MCF 10A (cell line): ENCODE measurements at places on chromosomes 4 and X. TPM values are rescaled to one million over a fixed set of nuclear protein-coding genes. Genes with fewer than 3 reads are reported as not detected.

The HTR2C gene
- total RNA-seq, result not detected in 2 replicates

The GRID2 gene
- total RNA-seq, result not detected in 2 replicates

The CPE gene
- 8.3 and 9.1 TPM in 2 replicates for total RNA-seq

The VCX3A gene
- total RNA-seq, result not detected in 2 replicates

The PTPN13 gene
- total RNA-seq, result 23.0 and 28.3 TPM in 2 replicates

The SPARCL1 gene
- total RNA-seq, result not detected in 2 replicates

The MRFAP1 gene
- total RNA-seq, result 387 and 481 TPM in 2 replicates

The RTL3 gene
- total RNA-seq, result not detected in 2 replicates

The IL2RG gene
- 1.5 TPM in 1 of 2 replicates, not detected in the other for total RNA-seq

The CSAG2 gene
- total RNA-seq, result not detected in 2 replicates

The SPANXD gene
- not detected in 2 replicates for total RNA-seq

The CD40LG gene
- not detected in 2 replicates for total RNA-seq

The SMIM10L2A gene
- 0.16 and 0.20 TPM in 2 replicates for total RNA-seq

The BCAP31 gene
- total RNA-seq, result 197 and 203 TPM in 2 replicates

The ZNF185 gene
- 14.2 and 17.8 TPM in 2 replicates for total RNA-seq

The ENPEP gene
- total RNA-seq, result not detected in 2 replicates

The XAGE5 gene
- total RNA-seq, result not detected in 2 replicates

The IL9R gene
- 0.23 TPM in 1 of 2 replicates, not detected in the other for total RNA-seq

The SMR3A gene
- not detected in 2 replicates for total RNA-seq

The NPY2R gene
- not detected in 2 replicates for total RNA-seq

The TSPAN7 gene
- not detected in 2 replicates for total RNA-seq

The PLAC1 gene
- 0.83 and 0.91 TPM in 2 replicates for total RNA-seq

The GPC3 gene
- total RNA-seq, result 0.32 and 0.37 TPM in 2 replicates

The CYLC1 gene
- not detected in 2 replicates for total RNA-seq

The AFF2 gene
- 0.19 and 0.42 TPM in 2 replicates for total RNA-seq

The ARHGAP24 gene
- 2.6 and 3.2 TPM in 2 replicates for total RNA-seq

The CSN1S1 gene
- not detected in 2 replicates for total RNA-seq

The FAM200B gene
- total RNA-seq, result 33.6 and 46.5 TPM in 2 replicates

The NUP54 gene
- total RNA-seq, result 46.9 and 51.5 TPM in 2 replicates

The P2RY8 gene
- total RNA-seq, result not detected in 2 replicates

The SMIM31 gene
- not detected in 2 replicates for total RNA-seq

The SLIT2 gene
- 8.4 and 10.2 TPM in 2 replicates for total RNA-seq

The ZNF674 gene
- total RNA-seq, result 7.2 and 9.7 TPM in 2 replicates
